Endodermal cell (in vitro differentiated cells): ENCODE measurements at places on chromosomes 1 and 21. TPM values are rescaled to one million over a fixed set of nuclear protein-coding genes. Genes with fewer than 3 reads are reported as not detected.

Gene OR2T35
- not detected in 2 replicates for total RNA-seq

DNA sequence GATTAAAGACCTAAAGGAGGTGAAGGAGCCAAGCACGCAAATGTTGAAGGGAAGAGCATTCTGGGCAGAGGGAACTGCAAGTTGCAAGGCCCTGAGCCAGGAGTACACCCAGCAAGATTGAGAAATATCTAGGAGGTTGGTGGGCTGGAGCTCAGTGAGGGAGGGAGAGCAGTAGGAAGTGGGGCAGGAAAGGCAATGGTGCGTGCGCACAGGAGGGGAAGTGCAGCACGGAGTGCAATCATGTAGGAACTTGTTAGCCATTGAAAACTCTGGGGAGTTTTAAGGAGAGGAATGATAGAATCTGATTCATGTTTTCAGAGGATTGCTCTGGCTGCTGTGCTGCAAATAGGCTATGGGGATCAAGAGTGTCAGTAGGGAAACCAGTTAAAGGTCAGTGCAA is 13.2 kb upstream of the IGSF3 start:
- DNase-seq: no peak

Gene GNL2
- total RNA-seq: 53.1 to 86.7 TPM (median 80.9 TPM) in 3 replicates

Gene PTPRF
- total RNA-seq: 250 to 354 TPM (median 267 TPM) in 3 replicates

DNA sequence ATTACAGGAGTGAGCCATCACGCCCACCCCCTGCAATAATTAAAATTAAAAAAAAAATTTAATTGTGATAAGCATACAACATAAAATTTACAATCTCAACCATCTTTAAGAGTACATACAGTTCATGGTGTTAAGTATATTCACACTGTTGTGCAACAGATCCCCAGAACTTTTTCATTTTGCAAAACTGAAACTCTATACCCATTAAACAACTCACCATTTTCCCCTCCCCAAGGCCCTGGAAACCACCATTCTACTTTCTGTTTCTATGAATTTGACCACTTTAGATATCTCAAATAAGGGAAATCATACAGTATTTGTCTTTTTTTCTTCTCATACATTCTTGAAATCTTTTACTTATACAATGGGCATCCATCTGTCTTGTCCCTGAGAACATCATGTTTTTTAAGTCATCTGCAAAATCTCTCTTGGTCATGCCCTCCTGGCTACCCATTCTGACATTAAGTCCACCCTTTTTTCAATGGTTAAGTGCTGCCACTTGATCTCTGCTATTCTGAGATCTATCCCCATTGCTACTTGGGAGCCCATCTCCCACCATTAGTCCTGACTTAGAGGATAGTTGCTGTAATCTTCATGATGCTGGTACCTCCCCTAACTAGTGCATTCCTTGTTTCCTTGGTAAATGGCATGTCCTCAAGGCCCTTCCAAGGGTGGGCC is 39.4 kb upstream of the ZFYVE9 start:
- no peak for DNase-seq

Gene CFAP57
- total RNA-seq: 0.32 and 0.90 TPM in 2 replicates
